ENCODE measurements at places on chromosomes 6 and 20.

GRCh38 chr6:9405369-9405768 is 970.0 kb upstream of the SLC35B3 start:
- no peak for DNase-seq

- DNase-seq: no peak
Observed at GRCh38 chr20:64232794-64233193, 22.8 kb upstream of the PCMTD2 start.

- DNase-seq: no peak
Observed at GRCh38 chr20:36154700-36155628, at the start of gene EPB41L1. EPB41L1 (plus strand) TSS chr20:36154740; CDS start chr20:36173778, 19,038 bp downstream.

GRCh38 chr6:4756247-4756646 is 20.0 kb upstream of the CDYL start:
- no peak for DNase-seq

DNA sequence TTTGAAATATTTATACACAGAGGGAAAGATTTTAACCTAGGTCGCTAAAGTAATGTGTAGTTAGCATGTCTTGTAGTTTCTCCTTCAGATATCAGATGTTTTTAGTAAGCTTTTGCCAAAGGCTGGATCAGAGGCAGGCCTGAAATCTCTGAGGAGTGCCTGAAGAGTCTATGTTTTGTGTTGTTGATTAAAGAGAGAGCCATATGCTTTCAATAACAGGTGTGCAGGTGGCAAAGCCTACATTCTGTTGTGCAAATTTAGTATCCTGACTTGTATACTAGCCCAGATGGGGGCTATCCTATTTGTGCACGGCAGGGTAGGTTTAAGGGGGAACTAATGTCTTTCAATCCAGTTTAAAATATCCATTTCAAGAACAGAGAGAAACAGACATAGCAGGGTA is 167.1 kb upstream of the ATXN1 start:
- no peak for DNase-seq

DNA sequence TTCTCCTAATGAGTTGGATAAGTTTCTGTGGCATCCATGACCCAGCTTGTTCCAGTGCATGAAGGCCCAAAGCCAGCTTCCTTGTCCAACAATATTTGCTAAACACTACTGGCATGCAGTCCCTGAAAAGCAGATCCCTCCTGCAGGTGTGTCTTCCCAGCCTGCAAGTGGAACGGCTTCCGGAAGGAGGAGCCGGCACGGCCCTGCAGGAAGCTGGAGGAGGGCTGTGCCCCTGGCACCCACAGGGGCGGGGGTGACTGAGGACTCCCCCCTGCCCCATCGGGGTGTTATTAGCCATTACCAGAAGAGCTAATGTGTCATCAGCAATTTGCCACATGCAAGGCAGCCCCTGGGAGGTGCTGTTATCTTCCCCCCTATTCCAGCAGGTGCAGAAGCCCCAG is 27.4 kb downstream of the NPEPL1 start:
- no peak for DNase-seq
